NCI-H82 (cell line): ENCODE measurements at places on chromosomes 13 and 19.

- no peak for DNase-seq
Observed at GRCh38 chr13:36086117-36086516, 45.1 kb downstream of the DCLK1 start.

GRCh38 chr19:44875666-44876451, 15.2 kb upstream of the TOMM40 start:
- DNase-seq, result peak; percentile 90

GRCh38 chr13:113771709-113772331, 12.8 kb downstream of the TMEM255B start:
- no peak for DNase-seq

GRCh38 chr13:76533251-76533650, 353.0 kb downstream of the KCTD12 start:
- no peak for DNase-seq

DNA sequence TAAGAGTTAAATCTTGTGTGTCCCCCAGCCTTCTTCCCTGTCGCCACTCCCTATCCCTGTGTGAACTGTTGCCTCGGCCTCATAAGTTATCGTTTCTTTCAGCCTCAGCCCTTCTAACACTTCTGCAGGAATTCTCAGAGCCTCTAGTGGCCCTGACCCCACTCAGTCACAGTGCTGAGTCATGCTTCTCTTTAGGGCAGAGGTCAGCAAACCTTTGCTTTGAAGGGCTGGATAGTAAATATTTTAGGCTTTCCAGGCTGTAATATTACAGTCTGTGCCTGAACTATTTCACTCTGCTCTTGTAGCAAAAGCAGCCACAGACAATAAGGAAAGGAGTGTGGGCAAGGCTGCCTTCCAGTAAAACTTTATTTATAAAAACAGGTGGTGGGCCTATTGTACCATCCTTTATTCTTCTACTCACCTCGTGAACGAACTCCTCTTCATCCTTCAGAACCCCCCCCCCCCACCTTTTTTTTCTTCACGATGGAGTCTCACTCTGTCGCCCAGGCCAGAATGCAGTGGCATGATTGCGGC, 22.1 kb downstream of the MYO9B start:
- no peak for DNase-seq

GRCh38 chr19:52941941-52942385, 18.7 kb upstream of the ZNF888 start:
- peak; percentile 51 for DNase-seq

DNA sequence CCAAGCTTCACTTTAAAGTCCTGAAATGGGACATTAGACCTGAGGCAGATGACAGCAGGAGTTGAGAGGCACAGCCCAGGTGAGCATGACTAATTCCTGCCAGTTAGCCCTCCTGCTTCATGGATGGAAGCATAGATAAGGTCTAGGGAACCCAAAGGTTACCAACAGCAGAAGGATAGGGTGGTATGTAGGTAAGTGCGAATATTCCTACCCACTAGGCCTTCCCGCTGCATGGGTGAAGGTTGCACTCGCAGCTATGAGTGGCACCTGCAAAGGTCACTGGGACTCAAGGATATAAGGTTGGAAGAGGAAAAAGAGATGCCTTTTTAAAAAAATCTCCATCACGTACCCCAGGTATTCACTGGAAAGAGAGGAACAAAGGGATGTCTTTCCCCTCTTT, 12.2 kb upstream of the MLLT1 start:
- DNase-seq, result no peak

- DNase-seq, result no peak
Observed at GRCh38 chr13:109599901-109600657, 186.3 kb downstream of the IRS2 start.

DNA sequence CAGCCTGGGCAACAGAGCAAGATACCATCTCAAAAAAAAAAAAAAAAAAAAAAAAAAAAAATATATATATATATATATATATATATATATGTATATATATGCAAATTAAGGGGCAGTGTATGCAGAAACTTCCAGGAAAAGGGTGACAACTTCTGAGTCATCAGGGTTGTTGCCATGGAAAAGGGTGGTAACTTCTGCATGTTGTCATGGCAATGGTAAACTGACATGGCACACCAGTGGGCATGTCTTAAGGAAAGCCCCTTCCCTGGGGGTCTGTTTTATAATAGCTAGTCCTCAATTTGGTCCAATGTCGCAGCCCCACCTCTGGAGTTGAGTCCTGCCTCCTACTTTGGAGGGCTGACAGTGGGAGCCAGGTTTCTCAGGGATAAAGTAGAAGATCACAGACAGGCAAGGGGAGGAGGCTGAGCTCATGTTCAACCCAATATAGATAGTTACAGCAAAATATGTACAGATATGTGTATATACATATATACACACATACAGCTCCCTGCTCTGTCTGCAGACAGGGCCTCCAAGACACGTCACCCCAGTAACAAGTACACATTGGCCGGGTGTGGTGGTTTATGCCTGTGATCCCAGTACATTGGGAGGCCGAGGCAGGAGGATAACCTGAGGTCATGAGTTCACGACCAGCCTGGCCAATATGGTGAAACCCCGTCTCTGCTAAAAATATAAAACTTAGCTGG, 7.2 kb upstream of the FCHO1 start:
- no peak for DNase-seq

DNA sequence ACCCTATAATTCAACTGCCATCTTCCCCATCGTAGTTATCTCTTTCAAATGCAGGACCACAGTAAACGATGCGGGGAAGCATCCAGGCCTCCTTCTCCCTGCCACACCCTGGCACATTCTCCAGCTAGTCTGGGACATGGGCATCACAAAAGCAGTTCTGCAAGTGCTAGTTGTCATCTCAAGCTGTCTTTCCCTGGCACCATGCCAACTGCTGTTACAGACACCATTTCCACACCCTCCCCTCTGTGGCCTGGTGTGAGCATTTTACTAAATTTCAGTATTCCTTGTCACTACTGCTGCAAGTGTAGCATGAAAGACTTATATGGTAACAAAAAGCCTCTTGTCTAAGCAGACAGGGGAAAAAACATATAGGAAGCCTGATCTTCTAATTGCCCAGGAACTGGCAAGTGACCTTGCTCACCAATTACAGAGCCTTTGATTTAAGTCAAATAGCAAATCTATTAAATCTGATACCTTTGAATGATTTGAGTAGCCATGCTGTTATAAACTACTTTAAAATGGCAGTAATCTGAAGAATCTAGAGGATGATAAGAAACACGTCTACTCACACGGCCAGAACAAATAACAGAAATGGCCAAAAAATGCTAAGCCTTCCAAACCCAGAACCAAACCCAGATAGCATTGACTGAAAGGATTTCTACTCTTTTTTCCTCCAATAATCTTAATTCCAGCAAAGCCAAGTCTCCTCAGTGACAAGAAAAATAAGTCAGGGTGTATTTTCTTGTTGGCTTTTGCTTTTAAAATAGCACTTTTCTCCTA, 179.0 kb downstream of the NUFIP1 start:
- peak; percentile 73 for DNase-seq

DNA sequence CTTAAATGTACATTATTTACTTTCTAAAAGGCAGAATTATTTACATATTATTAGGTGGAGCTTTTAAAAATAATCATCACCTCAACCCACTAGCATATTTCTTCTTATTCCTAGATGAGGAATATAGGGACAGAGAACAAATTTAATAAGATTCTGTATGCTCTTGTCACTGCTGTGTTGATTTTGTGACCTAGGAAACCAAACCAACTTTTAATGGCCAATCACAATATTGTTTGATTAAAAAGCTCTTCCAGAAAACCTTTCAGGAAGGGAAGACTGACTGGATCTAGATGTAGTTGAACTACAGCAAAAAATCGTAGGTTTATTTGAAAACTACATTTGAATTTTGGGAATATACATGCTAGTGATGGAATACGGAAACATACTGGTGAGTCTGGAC, 91.8 kb upstream of the RAP2A start:
- no peak for DNase-seq

DNA sequence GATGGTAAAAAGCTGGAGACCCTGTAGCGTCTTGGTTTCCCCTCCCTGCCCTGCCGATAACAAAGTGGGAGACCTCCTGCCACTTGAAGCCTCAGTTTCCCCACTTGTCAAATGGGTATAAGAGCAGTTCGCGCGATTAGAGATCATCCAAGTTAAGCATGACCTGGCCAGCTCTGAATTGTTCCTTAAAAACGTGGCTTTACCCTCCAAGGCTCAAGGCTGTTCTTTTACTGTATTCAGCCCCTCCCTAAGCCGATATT, 421 bp downstream of the TNPO2 start:
- DNase-seq, result peak; percentile 77

DNA sequence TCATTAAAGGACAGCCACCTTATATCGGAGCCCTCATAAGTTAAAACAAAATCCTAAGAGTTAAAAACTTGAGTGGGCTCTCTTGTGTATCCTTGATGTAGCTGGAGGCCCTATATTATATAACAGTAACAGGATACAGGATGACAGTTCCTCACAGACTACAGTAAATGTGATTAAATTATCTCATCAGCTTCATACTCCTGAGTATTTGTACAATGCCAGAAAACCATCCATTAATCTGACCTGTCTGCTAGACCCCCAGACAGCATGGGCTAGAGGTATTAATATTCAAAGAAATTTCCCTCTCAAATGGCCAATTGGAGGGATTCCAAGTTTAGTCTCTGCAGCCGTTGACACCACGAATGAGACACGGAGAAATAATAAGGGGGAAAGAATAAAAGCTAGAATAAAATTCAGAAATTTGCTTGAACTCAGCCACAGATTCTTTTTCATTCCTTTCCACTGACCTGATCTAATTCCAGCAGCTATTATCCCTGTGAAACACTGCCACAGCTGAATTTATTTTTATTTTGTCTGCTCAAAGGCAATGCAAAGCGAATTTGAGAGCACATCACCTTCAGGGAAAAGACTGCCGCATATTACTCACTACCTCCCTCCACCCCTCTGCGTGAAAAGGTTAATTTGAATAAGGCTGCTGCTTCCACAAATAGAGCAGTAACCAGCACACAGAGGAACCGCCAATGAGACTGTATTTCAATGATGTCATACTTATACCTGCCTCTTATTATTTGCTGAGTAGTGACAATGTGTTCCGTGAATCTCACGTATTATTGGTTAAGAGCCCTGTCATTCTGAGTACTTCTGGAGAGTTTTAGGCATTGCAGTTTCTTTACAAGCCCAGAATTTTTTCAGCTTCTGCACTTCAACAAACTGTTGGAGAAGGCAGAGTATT, 155.9 kb upstream of the KLF12 start:
- DNase-seq, result peak; percentile 31

DNA sequence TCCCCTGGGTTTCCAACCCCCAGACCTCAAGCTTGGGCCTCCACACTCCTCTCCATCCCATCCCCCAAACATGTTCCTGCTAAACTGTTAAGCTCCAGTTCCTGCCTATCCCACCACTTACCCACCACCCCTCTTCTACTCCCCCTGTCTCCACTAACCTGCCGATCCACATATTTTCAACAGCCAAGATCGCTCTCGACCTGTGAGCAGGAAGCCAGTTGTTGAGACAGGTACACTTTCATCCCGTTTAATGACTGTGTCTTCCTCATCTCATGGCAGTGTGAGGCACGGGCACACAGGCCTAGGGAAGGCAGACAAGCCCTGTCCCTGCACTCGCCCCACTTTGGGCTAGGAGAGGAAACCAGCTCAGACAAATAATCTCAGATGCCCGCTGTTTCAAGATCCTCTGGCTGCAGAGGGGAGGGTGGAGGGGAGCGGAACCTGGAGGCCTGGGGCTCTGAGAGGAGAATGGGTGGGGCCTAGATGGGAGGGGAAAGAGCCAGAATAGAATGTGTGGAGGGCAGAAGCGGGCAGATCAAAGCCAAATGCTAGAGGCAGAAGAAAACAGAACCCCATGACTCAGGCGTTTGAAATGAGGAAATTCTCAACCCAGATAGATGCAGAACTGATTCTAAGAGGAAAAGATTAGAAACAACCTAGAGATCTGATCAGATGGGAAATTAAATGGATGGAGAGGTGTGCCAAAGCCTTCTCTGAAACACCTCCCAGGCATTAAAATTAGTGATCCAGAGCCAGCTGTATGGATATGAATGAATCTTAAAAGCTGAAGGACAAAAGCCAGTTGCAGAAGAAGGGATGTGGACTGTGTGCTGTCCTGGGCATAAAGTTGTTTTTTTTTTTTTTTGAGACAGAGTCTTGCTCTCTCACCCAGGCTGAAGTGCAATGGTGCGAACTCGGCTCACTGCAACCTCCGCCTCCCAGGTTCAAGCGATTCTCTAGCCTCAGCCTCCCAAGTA, 16.9 kb upstream of the CYP2S1 start:
- peak; percentile 26 for DNase-seq

DNA sequence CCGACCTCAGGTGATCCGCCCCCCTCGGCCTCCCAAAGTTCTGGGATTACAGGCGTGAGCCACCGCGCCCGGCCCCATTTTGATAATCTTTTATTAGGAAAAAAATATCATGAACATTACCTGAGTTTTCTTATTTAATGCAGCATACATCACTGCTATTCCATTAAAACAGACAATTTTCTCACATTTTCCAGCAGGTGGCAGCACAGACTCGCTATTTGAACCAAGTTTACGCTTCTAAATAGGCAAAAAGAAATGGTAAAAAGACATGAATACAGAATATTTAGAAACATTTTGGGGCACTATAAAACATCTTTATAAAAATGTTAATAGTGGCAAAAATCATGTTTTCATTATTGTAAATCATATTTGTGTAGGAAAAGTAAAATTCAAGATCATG, 903.1 kb downstream of the SLITRK6 start:
- peak; percentile 66 for DNase-seq

DNA sequence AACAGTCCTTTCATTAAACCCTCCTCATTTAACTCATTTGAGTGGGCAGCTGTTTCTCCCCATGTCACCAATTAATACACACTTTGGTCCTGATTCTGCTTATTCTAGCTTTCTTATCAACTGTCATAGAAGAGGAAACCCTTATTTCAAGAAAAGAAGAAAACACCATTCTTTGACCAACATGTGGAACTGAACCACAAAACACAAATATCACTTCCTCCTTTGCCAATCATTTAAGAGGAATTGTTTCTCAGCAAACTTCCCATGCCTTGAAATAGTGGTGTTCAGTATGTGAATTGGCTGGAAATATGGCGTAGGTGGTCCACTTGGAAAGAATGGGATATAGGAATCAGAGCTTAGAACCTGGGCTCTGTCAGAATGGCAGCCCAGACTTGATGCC, 20.4 kb downstream of the MBD3L2B start:
- no peak for DNase-seq

DNA sequence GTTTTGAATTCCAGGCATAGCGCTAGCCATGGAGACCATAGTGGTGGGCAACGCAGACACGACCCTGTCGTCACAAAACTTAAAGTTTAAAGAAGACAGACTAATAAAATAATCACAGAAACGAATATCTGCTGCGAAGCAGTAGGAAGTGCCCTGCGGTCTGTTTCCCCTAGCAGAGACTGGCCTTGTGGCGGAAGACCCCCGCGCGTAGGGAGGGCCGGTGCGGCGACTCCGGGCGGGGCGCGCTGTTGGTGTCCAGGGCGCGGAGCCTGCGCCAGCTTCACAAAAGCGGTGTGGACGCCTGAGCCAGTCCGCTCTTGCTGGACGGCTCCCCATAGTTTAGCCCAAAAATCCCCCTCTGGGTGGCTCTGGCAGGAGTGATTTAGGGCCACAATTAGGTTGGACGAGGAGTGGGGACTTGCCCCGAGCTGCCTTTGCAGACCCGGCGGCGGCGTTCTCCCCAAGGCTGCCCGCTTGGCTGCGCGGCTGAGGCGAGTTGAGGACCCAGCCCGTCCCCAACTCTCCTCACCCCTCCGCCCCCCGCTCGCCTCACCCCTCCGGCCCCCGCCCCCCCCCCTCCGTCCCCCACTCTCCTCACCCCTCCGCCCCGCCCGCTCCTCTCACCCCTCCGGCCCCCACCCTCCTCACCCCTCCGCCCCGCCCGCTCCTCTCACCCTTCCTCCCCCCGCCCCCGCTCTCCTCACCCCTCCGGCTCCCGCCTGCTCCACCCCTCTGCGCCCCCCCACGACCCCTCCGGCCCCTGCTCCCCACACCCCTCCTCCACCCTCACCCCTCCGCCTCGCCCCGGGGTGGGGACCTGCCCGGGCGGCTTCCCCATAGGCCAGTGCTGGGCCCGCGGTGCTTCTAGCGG, 14.2 kb upstream of the LATS2 start:
- no peak for DNase-seq
